Frontal cortex (tissue), 4 donors: ENCODE measurements at places on chromosomes 3 and 15. TPM values are rescaled to one million over a fixed set of nuclear protein-coding genes. Genes with fewer than 3 reads are reported as not detected.

PRR23B gene
- not detected for total RNA-seq

P3H2 gene
- 2.4 TPM for total RNA-seq

IL17RC gene
- total RNA-seq, result 2.4 TPM

SCN11A gene
- total RNA-seq, result under 0.01 TPM

FAN1 gene
- total RNA-seq, result 22.8 TPM

NR2E3 gene
- not detected for total RNA-seq

PHC3 gene
- total RNA-seq, result 35.1 TPM

CADPS gene
- 270 TPM for total RNA-seq

TEX55 gene
- not detected for total RNA-seq

DNAJA4 gene
- total RNA-seq, result 29.8 TPM

PLCB2 gene
- total RNA-seq, result 4.1 TPM

MUSTN1 gene
- total RNA-seq, result not detected

GORASP1 gene
- 20.4 TPM for total RNA-seq

FOXL2NB gene
- 0.41 TPM for total RNA-seq

RSRC1 gene
- total RNA-seq, result 44.8 TPM

ABI3BP gene
- 1.2 TPM for total RNA-seq

UBAP1L gene
- total RNA-seq, result 2.0 TPM

TGM5 gene
- not detected for total RNA-seq

ITPR1 gene
- 70.9 TPM for total RNA-seq

GOLGA8S gene
- total RNA-seq, result not detected

DUOXA2 gene
- total RNA-seq, result not detected

SNTN gene
- not detected for total RNA-seq

EPHB3 gene
- total RNA-seq, result 5.7 TPM

IMP3 gene
- total RNA-seq, result 43.6 TPM

RETNLB gene
- not detected for total RNA-seq

SLC28A1 gene
- not detected for total RNA-seq

SIDT1 gene
- total RNA-seq, result 8.2 TPM

CCR9 gene
- 0.41 TPM for total RNA-seq

SEMA3G gene
- total RNA-seq, result 4.1 TPM

ETV5 gene
- total RNA-seq, result 25.7 TPM

COL7A1 gene
- 1.2 TPM for total RNA-seq
